ENCODE measurements at places on chromosomes 7 and 10.
A peak's percentile ranks its signal among the peaks of the same experiment; 100 is the strongest.

DNA sequence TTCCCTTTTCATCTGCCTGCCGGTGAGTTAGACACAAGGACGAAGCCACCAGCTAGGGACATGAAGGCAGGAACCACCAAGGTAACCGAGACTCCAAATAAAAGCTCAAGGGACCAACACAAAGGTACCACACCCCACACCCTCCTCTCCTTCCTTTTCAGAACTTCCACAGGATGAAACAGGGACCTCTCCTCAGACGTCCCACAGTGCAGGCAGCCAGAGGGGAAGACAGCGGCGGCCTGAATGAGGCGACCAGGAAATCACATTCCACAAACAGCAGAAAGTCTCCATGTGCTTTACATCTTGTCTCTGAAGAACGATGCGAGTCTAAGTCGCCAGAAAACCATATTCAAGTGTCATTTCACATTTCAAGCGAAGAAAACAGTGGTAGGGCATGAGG lies 97.8 kb downstream of the DIP2C start:
- no peak for DNase-seq

DNA sequence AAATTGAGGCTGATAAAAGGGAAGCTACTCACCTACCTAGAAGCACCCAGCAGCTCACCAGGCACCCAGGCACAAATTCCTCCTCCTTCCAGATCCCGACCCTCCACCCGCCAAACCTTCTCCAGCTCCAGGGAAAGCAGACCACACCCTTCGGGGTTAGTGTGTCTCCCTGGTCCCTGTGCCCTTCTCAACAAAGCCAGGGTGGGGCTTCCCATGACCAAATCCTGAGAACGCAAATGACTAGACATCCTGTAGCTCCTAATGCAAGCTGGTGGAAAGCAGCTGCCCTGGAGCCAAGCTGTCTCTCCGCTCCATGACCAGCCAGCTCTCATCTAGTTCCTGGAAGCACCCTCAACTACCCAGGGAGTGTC lies 4.4 kb downstream of the TBX20 start:
- DNase-seq: no peak

DNA sequence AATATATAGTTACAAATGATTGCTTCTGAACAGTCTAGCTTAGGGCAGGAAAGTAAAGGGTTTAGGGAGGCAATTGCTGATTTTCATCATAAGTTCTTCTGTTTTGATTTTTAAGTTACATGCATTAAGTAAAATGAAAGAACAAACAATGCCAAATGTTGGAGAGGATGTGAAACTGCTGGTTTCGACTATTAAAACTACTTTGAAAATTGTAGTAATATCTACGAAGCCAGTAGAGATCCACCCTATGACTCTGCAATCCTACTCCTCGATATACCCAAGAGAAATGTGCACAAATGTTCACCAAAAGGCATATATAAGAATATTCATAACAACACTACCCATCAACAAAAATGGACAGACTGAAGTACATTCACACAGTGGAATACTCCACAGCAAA lies 24.3 kb downstream of the PDZD8 start:
- no peak for DNase-seq

GRCh38 chr10:14742815-14743214 lies 31.9 kb downstream of the FAM107B start:
- no peak for DNase-seq

- no peak for DNase-seq
These were observed 7.1 kb upstream of the IL2RA start for GRCh38 chr10:6069081-6069931.

GRCh38 chr7:42869131-42870020 lies 42.5 kb downstream of the C7orf25 start:
- no peak for DNase-seq

DNA sequence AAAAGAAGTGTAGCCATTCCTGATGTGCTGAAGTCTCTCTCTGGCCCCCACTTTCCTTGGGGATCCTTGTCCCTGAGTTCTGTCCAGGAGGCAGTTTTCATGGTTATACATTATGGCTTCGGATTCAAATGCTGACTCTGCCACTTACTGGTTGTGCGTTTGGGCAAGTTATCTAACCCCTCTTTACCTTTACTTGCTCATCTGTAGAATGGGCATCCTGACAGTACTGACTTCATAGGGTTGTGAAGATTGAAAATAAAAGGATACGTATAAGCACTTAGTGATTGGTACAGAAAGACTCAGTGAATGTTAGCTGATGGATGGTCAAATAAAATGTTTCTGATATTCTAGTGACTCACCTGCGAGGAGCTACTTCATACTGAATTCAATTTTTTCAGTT lies 65.1 kb downstream of the TACR2 start:
- DNase-seq: no peak

DNA sequence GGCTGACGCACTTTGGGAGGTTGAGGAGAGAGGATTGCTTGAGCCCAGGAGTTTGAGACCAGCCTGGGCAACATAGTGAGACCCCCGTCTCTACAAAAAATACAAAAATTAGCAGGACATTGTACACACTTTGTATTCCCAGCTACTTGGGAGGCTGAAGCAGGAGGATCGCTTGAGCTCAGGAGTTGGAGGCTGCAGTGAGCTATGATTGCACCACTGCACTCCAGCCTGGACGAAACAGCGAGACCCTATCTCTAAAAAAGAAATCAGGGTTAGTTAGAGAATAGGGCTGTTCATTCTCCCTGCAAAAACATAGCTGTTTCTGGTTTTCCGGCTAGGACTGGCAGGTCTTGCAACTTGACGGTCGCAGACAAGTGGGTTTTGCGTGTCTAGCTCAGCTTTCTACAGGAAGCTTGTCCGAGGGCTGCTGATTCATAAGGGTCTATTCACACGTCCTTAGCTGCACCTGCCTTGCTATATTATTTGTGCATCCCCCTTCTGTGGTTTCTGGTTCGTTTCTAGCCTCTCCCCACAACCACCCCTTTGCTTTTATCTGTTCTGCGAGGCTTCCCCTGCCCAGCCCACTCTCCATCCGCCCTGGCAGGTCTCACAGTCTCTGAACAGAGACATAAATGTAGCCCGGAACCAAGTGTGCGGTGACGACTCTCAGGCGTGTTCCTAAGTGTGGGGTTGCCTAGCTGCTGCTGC lies 10.7 kb downstream of the AMZ1 start:
- DNase-seq: peak; percentile 91

DNA sequence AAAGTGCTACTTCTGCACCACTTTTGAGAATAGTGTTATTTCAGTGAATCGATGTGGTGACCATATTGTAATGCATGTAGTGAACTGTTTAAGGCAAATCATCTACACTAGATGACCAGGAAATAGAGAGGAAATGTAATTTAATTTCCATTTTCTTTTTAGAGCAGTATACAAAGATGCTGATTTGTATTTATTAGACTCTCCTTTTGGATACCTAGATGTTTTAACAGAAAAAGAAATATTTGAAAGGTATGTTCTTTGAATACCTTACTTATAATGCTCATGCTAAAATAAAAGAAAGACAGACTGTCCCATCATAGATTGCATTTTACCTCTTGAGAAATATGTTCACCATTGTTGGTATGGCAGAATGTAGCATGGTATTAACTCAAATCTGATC lies 110.4 kb downstream of the CFTR start:
- DNase-seq: no peak

DNA sequence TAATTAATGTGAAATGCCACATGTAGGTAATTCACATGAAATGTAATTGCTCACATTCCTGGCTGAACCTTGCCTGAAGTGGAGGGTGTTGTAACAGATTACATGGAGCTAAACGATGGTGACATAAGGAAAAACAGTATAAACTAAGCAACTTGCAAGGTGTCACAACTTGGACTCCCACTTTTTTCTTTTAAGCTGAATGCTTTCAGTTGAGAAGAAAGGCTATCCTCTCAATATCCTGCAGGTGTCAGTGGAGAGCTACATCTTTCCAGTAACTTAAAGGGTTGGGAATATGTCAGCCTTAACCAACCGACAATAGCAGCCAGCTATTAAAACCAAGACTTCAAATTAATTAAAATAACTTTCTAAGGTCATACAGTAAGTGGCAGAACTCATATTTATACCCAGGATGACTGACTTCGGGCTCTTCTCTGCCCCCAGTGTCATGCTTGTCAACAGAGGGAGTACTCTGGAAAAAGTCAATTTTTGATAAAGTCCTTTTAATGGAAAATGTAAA lies 33.7 kb downstream of the NRBF2 start:
- no peak for DNase-seq

- no peak for DNase-seq
These were observed 13.8 kb downstream of the GRK5 start for GRCh38 chr10:119221201-119221600.
